ENCODE measurements at places on chromosomes 6 and 20.
A peak's percentile ranks its signal among the peaks of the same experiment; 100 is the strongest.

- DNase-seq, result no peak
Measured at GRCh38 chr20:56442389-56443365, 25.8 kb upstream of the RTF2 start.

- DNase-seq, result no peak
Measured at GRCh38 chr20:44616604-44616964, 34.2 kb downstream of the PKIG start.

- DNase-seq, result no peak
Measured at GRCh38 chr20:38608188-38608587, 6.6 kb downstream of the ARHGAP40 start.

DNA sequence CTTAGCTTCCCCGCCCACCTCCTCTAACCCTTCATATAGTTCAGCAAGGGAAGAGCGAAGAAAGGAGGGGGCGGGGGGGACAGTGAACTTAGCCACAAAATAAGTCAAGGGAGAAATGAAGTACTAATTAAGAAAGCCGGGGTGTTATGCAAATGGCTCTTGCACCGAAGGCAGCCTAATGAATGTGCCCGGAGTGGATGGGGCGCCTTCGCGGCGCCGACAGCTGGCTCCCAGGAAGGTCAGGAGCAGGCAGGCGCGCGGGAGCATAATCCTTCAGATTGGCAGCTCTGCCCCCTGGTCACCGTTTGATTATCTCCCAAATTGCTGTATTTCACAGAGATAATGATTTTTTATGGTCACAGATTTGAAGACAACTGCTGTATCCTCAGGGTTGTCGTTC is 395.1 kb downstream of the TFAP2B start:
- DNase-seq, result no peak

GRCh38 chr6:166355552-166355951 is 13.2 kb upstream of the SFT2D1 start:
- no peak for DNase-seq

DNA sequence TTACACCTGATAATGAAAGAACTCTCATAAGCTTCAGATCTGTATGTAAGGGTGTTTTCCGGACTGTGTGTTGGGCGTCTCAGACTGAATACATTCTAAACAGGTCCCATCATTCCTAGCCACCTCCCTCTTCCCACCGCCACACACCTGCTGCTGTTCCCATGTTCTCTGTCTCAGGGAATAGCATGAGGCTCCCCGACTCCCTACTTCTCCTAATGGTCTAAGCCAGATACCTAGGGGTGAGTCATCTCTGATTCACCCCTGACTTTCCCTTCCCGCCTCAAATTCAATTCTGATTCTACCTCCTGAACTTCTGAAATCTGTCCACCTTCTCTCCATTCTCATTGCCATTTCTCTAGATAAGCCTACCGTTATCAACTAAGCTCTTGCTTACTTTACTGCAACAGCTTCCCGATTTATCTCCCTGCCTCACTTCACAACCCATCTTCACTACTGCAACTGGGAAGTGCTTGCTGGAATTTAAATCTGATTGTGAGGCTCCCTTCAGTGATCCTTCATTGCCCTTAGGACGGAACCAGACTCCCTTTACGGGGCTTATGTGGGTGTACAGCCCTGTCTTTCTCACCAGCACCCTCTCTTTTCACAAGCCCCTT is 1.6 kb downstream of the TMEM14A start:
- DNase-seq, result no peak

GRCh38 chr6:119463081-119463626 is 113.6 kb upstream of the MAN1A1 start:
- no peak for DNase-seq

GRCh38 chr20:13355941-13356486 is 134.9 kb downstream of the ISM1 start:
- no peak for DNase-seq

DNA sequence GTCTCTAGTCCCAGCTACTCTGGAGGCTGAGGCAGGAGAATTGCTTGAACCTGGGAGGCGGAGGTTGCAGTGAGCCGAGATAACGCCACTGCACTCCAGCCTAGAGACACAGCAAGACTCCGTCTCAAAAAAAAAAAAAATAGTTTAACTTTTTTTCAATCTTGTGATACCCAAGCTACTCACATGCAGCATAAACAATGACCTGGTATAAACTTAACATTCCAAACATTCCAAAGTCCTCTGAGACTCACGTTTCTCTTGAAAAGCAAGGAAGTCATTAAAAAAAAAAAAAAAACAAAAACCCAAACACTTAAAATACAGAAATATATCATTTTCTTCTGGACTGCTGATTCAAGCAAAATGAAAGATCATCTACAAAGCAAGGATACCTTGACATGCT is 14.3 kb downstream of the CRNKL1 start:
- peak; percentile 35 for DNase-seq

DNA sequence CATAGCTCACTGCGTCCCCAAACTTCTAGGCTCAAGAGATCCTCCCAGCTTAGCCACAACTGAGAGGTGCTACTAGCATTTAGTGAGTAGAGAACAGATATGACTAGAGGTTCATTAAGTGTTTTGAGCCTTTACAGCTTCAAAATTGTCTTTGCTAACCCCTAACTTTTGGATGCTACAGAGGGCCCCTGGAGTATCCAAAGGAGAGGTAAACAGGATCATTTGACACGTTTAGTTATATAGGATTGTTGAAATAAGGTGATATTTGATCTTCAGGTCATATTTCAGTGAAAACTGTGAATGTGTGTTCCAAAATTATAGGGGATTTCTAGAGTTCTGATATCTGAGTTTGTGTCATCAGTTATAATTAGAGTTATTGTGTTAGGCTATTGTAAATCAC is 19.2 kb upstream of the HFE start:
- no peak for DNase-seq

DNA sequence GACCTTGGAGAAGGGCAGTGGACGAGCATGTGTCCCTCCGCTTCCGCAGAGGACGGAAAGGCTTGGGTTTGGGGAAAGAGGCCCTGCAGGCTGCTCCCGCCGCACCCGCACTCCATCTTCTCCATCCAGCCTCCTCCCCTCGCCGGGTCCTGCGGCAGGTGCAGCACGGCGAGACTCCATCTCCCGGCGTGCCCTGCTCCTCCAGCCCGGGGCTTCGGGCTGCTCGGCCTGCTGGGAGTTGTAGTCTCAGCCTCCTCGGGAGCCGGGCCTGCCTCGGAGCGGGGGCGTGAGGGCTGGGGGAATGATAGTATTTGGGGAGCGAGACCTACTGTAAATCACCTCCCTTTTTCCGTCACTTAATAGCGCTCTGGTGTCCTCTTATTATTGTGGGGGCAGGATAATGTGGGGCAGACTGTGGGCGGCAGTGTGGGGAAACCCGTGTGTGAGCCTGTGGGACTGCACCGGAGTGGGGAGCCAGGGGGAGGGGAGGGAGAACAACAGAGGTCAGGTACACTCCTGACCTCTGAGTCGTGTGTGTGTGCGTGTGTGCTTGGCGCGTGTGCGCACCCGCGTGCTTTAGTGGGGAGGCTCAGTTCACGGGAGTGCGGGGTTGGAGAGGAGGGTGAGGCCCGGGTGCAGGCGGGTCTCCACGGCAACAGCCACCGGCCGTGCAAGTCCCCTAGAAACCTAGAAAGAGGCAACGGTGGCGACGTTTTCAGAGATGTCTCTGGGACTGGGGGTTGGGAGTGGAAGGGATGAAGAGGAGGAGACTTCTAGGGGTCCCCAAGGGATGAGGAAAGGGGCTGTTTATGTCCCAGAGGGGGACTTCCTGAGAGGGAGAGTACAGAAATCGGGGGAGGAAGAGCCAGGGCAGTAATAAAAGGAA is 4.1 kb downstream of the TTBK1 start:
- DNase-seq, result peak; percentile 91

DNA sequence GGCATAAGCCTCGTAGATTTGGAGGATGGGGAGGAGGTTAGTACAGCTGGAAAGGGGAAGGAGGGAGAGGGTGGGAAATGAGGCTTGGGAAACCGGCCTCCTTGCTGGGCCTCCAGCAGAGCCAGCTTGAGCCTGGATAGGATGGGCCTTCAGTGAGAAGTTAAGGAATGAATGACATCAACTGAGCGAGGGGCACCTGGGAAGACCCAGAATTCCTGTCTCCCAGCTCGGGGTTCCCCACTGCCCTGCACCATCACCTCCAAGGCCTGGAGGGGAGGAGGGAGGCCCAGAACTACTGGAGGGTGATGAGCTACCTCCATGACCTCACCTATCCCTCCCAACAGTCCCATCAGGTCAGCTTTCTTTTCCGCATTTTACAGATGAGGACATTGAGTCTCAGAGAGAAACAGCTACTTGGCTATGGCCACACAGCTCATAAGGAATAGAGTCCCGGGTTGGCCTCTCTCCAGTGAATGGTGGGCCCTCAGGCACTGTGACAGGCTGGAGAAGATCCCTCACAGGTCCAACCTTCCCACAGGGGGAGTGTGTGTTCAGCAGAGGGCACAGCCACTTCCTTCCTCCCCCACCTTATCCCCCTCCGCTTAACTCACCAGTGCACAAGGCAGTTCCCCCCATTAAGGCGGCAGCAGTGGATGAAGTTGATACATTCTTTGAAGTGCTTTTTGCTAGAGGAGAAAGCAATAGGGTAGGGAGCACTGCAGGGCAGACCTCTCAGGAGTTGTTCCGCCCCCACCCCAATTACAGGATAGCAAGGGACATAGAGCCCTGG is 6.8 kb downstream of the DUSP15 start:
- DNase-seq, result no peak

DNA sequence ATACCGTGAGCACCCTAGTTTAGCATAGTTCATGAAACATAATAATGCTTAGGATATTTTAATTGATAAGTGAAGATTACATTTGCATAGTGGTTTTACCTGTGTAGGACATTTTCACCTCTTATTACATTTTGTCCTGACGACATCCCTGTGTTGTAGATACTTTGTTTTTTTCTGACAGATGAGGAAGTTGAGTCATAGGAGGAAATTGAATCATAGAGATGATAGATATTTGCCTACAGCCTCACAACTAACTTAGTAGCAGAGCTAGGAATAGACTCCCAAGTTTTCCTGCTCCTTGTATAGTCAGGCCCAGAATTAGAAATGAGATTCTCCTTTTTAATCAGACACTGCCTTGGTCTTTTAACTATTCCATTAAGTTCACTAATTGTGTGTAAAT is 100.5 kb upstream of the SUPT3H start:
- DNase-seq, result peak; percentile 25

- no peak for DNase-seq
Measured at GRCh38 chr20:18252597-18253451, 35.5 kb upstream of the ZNF133 start.

GRCh38 chr20:50200482-50201104 is 10.0 kb downstream of the CEBPB start:
- no peak for DNase-seq

DNA sequence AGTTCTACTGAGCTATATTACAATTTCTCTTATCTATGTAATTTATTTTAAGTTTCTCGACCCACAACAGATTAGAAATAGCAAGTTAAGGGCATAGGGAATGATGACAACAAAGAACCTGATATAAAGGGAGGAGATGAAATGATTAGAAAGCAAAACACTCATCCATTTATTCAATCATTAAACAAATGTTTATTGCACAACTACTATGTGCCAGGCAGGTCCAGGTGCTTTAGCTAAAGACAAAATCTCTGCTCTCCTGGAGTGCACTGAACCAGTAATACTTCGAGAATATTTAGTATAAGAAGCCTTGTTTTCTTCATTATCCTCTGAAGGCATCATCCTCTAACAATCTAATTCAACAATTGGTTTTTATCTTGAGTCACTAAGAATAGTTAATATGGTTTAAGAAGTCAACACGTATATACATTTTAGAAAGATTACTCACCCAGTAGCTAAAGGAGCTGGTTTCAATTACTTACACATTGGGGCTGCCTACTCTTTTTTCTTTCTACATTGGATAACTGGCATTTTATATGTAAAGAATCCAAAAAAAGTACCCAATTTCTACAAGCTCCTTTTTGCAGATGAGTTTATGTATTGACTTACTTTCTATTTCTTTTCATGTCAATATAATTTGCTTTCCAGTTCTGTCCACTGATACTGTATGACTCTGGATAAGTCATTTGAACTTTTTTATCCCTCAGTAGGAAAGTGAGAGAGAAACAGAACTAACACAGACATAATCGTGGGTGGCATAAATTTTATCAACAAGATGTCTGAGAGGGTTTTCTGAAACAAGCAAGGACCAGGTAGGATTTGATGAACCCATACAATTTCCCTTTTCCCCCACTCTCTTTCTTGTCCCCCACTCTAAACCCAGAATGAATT is 312.6 kb downstream of the CLIC5 start:
- DNase-seq, result no peak

GRCh38 chr6:144989319-144990107 is 704.4 kb downstream of the UTRN start:
- peak; percentile 19 for DNase-seq

DNA sequence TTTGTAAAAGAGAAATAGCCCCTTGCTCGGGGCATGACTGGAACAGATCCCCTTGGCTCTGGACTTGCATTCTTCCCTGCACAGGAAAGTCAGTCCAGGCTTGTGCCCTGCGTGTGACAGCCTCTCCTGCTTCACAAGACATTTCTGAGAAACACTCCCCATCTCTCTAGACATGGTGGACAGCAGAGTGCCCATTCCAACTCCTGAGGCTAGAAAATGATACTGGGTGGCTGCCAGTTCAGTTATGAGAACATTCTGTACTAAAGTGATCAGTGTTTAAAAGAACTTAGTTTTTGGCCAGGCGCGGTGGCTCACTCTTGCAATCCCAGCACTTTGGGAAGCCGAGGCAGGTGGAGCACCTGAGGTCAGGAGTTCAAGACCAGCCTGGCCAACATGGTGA is 41.3 kb downstream of the TGM3 start:
- no peak for DNase-seq

- DNase-seq, result no peak
Measured at GRCh38 chr6:8060346-8060745, 3.8 kb downstream of the BLOC1S5 start.

DNA sequence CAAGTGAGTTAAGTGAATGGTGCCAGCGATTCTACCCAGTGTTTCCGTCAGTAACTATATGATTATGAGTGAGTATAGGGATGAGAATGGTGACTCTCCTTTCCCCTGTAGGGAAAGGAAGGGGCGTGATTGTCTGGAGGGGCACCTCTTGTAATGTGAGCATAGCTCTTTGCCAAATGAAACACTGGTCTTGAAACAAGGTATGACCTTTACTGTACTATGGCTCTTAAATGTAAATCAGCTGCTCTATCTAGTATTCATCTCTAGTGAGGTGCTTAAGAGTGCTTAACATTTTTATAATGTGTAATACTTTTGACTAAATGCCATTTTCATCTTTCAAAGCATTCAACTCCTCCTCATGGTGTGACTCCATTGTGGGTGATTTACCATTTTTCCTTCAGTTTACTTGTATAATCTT is 11.0 kb downstream of the PANK2 start:
- no peak for DNase-seq

DNA sequence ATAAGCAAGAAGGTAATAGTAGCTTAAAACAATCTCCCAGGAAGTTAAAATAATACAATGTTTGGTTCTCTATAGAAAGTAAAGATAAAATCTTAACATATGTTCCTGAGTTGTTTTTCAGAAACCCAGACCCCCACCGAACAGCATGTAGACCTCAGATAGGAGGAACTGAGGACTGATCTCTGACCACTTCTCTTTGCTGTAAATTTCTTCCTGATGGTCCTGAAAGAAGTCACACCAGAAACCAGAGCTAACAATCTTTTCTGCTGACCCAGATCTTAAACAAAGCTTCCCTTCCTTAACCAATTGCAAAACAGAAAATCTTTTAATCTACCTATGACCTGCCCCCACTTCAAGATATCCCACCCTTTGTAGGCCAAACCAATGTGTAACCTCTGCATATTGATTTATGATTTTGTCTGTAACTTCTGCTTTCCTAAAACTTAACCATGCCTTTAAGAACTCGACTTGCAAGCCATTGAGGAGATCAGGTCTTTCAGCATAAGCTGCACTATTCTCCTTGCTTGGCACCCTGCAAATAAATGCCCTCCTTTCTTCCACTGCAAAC is 21.9 kb upstream of the BEND6 start:
- DNase-seq, result no peak
